ENCODE measurements at places on chromosomes 16 and 17. TPM values are rescaled to one million over a fixed set of nuclear protein-coding genes. Genes with fewer than 3 reads are reported as not detected.

Gene RASD1
- 1.2 TPM for total RNA-seq

Gene OTOP2
- total RNA-seq: not detected

Gene ABCC11
- 0.44 TPM for total RNA-seq

Gene PRSS8
- not detected for total RNA-seq

Gene MFSD6L
- not detected for total RNA-seq

Gene AOC3
- total RNA-seq: 1.5 TPM

Gene JUP
- total RNA-seq: 5.4 TPM

Gene PHB1
- total RNA-seq: 104 TPM

Gene CCDC78
- 3.8 TPM for total RNA-seq

Gene ENPP7
- not detected for total RNA-seq

Gene PYY
- total RNA-seq: not detected

Gene RGS9
- total RNA-seq: 1.2 TPM

Gene BICDL2
- 0.17 TPM for total RNA-seq

Gene KRTAP9-4
- total RNA-seq: not detected

Gene CCL5
- total RNA-seq: not detected

Gene FBXW10B
- total RNA-seq: 0.15 TPM

Gene TEKT5
- not detected for total RNA-seq

Gene RRAD
- 1.7 TPM for total RNA-seq

Gene ZG16B
- not detected for total RNA-seq

All from smooth muscle cell of trachea (primary cell).